Activated CD8-positive, alpha-beta memory T cell treated with anti-CD3 and anti-CD28 coated beads for 1 hour (primary cell): ENCODE measurements at places on chromosomes 7 and 10.
A peak's percentile ranks its signal among the peaks of the same experiment; 100 is the strongest.

GRCh38 chr10:76301950-76302349, 870.5 kb downstream of the LRMDA start:
- no peak for DNase-seq

GRCh38 chr10:118092209-118092608, 45.5 kb upstream of the RAB11FIP2 start:
- DNase-seq, result no peak

DNA sequence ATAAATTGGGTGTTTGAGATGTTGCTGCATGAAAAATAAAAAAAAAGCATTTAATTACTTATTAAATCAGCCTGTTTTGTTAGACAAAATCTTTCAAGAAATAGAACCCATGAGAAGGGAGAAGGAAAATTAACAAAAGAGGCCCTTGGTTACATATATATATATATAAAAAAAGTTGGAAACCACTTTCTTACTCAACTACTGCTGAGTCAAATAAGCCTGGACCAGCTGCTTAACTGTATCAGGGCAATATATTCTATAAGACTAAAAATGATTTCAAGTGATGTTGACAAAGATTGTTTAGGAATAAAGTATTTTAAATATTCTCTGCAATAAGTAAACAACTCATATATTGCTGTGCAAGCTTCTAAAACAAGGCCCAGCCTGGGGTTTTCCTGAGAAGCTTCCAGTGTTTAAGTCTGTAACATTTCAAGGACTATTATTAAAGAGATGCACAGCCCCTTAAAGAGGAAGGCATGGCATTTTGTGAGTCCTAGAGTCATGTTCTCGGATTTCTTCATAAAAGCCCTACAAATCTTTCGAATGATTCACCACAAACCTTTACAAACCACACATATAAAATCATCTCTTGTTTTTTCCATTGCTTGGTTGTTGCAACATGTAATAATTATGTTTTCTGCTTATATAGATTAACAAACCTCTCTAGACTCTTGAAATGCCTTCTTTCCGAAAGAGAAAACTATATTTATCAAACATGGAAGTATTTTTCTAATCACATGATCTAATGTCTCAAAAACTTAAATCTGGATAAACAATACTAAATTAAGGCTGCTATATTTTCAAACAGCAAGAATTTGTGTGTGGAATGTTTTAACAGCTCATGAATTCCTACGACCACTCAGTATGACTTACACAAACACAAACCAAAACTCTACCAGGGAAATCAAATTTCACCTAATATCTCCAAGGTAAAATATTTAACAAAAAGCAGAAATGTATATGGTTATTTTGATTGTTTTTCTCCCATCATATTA, 14.3 kb downstream of the JAZF1 start:
- no peak for DNase-seq

- no peak for DNase-seq
Observed at GRCh38 chr10:27252267-27253000, 11.8 kb upstream of the ACBD5 start.

DNA sequence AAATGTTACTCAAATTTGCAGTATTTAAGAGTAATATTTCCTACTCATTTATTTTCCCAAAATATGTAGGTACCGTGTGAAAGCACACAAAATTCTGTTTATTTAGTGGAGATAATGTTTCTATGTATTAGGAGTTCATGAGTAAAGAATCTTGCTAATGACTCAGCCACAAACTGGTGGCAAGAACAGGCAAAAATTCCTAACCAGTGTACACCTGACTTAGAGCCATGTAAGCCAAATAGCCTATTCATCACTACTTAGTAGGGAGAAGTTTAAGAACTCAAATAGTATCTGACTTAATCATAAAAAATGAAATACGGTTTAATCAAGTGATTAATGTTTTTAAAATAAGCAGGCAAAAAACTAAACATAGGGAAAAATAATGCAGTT, 169.0 kb downstream of the SRPK2 start:
- no peak for DNase-seq

DNA sequence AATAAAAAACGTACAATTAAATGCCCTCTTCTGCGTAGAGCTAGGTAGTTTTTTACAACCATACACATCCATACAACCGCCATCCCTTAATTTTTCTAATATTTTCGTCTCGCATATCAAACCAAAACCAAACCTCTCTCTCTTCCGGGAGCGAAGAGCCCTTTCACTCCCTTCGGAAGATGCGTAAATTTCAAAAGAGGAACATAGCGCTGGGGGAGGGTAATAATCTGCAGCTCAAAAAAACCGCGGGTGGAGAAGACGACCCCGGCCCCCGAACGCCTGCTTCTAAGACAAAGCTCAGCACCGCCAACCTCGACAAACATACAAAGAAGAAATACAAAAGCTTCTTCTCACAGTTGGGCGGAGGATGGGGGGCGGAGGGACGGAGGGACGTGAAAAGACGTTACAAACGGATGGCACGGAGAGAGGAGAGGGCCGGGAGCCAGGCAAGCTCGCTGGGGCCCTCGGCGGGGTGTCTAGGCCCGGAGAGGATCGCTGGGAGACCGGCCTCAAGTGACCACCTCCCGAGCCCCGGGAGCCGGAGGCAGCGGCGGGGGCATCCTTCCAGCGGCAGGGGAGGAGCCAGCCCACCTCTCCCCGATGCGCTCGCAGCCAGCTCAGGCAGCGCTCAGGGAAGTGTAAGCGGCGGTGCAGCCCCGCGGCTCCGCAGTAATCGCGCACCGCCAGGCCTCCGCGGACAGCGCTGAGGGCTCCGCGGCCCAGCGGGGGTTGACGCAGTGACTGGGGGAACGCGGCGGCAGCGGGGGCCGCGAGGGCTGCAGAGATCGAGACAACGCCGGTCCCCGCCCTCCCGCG, 851 bp downstream of the MKRN1 start:
- DNase-seq, result peak; percentile 22

- no peak for DNase-seq
Observed at GRCh38 chr7:93984024-93984423, 20.1 kb downstream of the BET1 start.

DNA sequence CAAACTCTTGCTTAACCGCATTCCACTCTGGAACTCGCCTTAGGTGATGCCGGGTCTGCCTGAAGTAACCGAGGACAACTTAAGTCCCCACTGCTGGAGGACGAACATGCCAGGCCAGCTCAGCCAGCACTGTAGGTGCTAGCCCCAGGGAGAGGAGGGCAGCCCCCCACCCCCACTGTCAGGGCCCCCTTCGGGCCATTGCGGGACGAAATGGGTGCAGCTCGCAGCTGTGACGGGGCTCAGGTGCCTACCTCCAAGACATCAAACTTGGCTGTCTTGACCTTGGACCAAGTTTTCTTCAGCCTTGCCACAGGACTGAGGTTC, 60.4 kb downstream of the CSGALNACT2 start:
- DNase-seq, result no peak

DNA sequence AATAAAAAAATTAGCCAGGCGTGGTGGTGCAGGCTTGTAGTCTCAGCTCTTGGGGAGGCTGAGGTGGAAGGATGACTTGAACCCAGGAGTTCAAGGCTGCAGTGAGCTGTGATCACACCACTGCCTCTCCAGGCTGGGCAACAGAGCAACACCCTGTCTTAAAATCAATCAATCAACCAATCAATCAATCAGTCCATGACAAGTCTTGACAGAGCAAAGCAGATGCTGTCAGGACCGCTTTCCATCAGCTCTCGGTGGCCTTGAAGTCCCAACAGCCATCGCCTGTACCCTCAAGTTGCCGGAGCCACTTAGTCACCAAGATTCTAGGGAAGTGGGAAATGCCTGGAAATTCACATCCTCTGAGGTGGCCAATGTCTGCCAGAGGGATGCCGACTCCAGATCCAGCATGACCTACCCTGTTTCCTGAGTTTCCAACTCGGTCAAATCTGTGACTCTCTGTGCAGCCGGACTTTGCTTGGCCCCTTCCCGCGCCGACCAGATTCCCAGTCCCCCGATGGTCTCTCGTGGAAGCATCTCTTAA, 871 bp upstream of the CCL24 start:
- no peak for DNase-seq

GRCh38 chr10:133116455-133116854, 28.7 kb downstream of the ADGRA1 start:
- DNase-seq, result no peak

DNA sequence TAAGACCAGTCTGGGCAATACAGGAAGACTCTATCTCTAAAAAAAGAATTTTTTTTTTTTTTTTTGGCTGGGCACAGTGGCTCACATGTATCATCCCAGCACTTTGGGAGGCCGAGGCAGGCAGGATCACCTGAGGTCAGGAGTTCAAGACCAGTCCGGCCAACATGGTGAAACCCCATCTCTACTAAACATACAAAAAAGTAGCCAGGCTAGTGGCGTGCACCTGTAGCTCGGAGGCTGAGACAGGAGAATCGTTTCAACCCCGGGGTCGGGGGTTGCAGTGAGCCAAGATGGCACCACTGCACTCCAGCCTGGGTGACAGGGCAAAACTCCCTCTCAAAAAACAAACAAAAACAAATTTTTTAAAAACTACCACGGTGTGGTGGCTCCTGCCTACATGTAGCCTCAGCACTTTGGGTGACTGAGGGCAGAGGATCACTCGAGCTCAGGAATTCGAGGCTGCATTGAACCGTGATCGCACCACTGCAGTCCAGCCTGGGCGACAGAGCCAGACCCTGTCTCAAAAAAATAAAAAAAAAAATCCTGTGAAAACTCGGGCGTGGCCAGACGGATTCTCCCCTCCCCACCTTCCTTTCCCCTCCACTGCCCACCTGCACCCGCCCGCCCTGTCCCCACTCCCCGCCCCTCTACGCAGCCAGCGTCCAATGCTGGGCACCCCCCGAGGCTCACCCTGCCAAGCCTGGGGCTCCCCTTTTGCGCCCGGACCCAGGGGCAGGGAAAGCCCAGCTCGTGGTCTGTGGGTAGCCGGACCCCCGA, 745 bp upstream of the ORAI2 start:
- DNase-seq, result no peak

DNA sequence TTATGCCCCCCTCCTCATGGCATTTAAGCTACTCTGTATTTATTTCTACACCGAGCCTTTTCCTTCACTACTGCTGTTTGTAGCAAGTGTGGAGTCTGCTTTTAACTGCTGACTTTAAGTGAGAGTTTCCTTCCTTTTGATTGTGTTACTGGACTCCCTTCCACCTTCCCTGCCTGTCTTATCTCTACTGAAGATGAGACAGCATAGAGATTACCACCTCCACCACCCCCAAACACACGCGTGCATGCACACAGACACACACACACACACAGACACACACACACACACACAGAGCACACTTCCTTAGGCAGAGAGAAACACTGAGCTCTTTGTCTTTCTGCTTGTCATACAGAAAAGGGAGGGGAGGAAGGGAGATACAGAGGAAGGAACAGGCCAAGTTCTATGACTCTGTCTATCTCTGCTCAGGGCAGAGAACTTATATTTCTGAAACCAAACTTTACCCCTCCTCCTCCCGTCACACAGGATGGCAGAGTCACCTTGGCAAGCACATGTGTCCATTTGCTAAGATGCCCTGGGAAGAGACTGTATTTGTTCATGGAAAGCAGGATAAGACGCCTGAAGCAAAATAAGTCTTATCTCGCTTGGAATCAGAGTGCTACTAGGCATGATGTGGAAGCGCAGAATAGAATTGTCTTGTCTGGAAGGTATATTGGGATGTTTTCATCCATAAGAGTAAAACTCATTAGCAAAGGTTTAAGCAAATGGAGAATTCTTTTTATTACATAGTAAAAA, 81.8 kb upstream of the CAV2 start:
- no peak for DNase-seq

- DNase-seq, result no peak
Observed at GRCh38 chr7:5283421-5284303, 919 bp downstream of the SLC29A4 start.

- DNase-seq, result no peak
Observed at GRCh38 chr10:110524179-110524858, 26.6 kb downstream of the DUSP5 start.

- DNase-seq, result no peak
Observed at GRCh38 chr7:22287412-22287811, 69.5 kb downstream of the RAPGEF5 start.
